ENCODE measurements at places on chromosomes 2 and 18. TPM values are rescaled to one million over a fixed set of nuclear protein-coding genes. Genes with fewer than 3 reads are reported as not detected.

NYAP2 gene
- not detected for total RNA-seq

AKAIN1 gene
- not detected for total RNA-seq

TTC39C gene
- total RNA-seq = 28.2 TPM

CMPK2 gene
- 0.47 TPM for total RNA-seq

FLACC1 gene
- 0.43 TPM for total RNA-seq

NLRC4 gene
- total RNA-seq = not detected

NCKAP5 gene
- total RNA-seq = 1.1 TPM

MLPH gene
- total RNA-seq = 5.4 TPM

PSTPIP2 gene
- total RNA-seq = 2.7 TPM

KIF1A gene
- total RNA-seq = under 0.01 TPM

NAPG gene
- total RNA-seq = 20.2 TPM

ACOXL gene
- total RNA-seq = not detected

LYG2 gene
- total RNA-seq = not detected

FMNL2 gene
- total RNA-seq = 31.8 TPM

REG1B gene
- not detected for total RNA-seq

TUBB8B gene
- total RNA-seq = not detected

HOXD3 gene
- total RNA-seq = not detected

CHRND gene
- not detected for total RNA-seq

SKA1 gene
- total RNA-seq = 0.95 TPM

C2orf78 gene
- total RNA-seq = not detected

PSD4 gene
- 0.17 TPM for total RNA-seq

CCDC102B gene
- 5.3 TPM for total RNA-seq

FAM237A gene
- total RNA-seq = not detected

CRYGD gene
- not detected for total RNA-seq

RAX gene
- total RNA-seq = not detected

SH3BP4 gene
- 21.6 TPM for total RNA-seq

GATA6 gene
- total RNA-seq = 3.5 TPM
